ENCODE measurements at places on chromosomes 6 and 20. TPM values are rescaled to one million over a fixed set of nuclear protein-coding genes. Genes with fewer than 3 reads are reported as not detected.

- no peak for DNase-seq
Observed at GRCh38 chr6:43761666-43762409, 8.2 kb upstream of the VEGFA start.

- DNase-seq = no peak
Observed at GRCh38 chr6:31075528-31075927, 36.8 kb downstream of the C6orf15 start.

GRCh38 chr6:150046943-150047342, 21.6 kb upstream of the RAET1L start:
- no peak for DNase-seq

Gene HSPA12B
- total RNA-seq = 2.3 TPM

Gene KLC4
- total RNA-seq = 122 TPM

DNA sequence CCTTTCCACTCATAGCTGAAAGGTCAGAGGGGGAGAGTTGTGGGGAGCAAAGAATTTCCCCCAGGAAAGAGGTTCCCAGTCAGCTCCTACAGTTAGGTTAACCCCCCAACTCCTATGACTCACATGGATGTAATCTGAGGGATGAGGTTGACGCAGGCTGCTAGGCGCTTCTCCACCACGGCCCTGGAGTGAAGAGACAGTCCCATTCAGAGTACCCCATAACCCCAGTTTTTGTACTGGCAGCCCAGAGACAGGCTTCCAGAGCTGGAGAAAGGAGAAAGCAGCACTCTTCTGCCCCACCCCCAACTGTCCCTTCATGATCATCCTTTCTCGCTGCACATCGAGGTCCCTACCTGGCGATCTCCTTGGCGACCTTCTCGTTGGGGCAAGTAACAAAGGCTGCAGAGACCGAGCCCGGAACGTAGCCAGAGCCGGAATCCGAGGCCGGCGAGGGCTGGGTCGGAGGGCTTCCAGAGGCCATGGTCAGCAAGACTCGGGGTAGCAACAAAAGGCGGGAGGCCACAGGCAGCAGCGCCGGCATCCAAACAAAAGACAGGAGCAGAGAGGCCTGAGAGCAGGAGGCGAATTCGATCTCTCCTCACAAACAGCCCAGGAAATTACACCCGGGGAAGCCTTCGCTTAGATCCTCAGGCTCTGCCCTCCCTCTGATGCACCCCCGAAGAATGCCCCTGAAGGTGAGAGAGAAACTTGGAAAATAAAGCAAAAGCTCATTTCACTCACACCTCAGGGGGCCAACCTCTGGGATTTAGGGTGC, 592 bp downstream of the CUTA start:
- DNase-seq = peak; percentile 45

GRCh38 chr6:124487623-124488431, 474.4 kb upstream of the RNF217 start:
- no peak for DNase-seq

DNA sequence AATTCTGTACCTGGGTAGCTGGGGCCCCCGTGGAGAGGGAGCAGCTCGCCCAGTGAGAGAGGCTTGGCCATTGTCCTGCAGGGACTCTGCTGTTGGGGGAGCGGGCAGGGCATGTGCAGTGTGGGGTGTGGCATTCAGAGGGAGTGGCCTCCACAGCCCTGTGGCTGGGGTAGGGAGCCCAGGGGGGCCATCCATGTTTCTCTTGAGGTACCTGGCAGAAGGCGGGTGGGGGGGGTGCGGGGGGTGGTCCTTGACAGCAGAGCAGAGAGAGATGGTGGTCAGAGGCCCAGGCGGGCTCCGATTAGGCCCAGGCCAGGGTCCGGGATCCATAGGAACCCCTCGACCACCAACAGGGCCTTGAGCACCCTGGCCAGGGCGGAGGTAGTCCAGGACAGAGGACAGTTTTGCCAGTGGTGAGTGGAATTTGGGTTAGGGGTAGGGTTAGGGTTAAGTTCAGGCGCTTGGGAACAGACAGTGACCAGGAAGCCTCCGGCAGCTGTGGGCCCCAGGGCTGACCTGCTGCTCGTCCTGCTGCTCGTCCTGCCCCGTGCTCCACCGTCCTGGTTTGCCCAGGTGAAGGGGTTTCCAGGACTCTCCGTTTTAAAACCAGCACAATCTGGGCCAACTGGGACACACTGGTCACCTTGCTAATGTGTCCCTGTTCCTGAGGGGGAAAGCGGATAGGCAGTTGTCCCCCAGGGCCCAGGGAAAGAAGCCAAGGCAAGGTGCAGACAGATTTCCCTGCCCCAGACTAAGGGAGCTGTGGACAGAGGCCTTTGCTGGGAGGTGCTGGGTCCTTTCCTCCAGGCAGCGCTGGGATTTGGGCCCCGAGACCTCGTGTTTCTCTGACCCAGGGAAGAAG, 24.8 kb upstream of the MYT1 start:
- no peak for DNase-seq

GRCh38 chr6:57294862-57295445, 22.5 kb upstream of the PRIM2 start:
- DNase-seq = no peak

Measured in left colon (tissue), 2 donors.